ENCODE measurements at places on chromosomes 4 and X.
A peak's percentile ranks its signal among the peaks of the same experiment; 100 is the strongest.

- DNase-seq, result no peak
These were observed at the start of gene SHOX for GRCh38 chrX:630612-631496. Gene SHOX (plus strand): TSS chrX:630791. CDS start chrX:630898, 107 bp downstream.

GRCh38 chrX:57119416-57119815 is 1.9 kb downstream of the SPIN2B start:
- no peak for DNase-seq

GRCh38 chr4:77595364-77595973 is 10.2 kb upstream of the CXCL13 start:
- DNase-seq, result peak; percentile 37

- DNase-seq, result no peak
These were observed 18.5 kb downstream of the GC start for GRCh38 chr4:71765350-71765749.
